HepG2 (cell line): ENCODE measurements at places on chromosomes 3 and 15. TPM values are rescaled to one million over a fixed set of nuclear protein-coding genes. Genes with fewer than 3 reads are reported as not detected.

Gene SKOR1
- polyA plus RNA-seq, result 0.11 and 0.14 TPM in 2 replicates

GRCh38 chr3:194489736-194490612 is 3.2 kb upstream of the ATP13A3 start:
- no peak for DNase-seq

Gene UACA
- polyA plus RNA-seq, result 33.5 and 39.2 TPM in 2 replicates

Gene RLBP1
- 0.07 and 0.22 TPM in 2 replicates for polyA plus RNA-seq

DNA sequence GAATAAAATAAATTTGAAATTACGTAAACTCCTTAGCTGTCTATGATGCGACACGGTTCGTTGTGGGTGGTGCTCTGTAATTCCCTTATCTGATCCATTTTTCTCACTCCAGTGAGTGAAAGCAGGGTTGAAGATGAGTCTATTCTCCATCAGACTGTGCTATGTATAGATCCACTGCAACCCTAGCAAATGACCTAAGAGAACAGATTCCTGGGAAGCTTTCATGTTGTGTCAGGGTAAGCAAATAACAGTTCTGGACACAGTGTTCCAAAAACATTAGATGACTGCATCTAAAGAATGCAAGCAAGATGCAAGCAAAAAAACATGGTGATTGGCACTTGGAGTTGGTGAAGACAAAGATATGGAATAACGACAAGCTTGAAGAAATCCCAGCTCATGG is 239.3 kb downstream of the SLC9A9 start:
- DNase-seq, result no peak

- DNase-seq, result no peak
Measured at GRCh38 chr15:72195101-72195511, 2.5 kb downstream of the GRAMD2A start.

DNA sequence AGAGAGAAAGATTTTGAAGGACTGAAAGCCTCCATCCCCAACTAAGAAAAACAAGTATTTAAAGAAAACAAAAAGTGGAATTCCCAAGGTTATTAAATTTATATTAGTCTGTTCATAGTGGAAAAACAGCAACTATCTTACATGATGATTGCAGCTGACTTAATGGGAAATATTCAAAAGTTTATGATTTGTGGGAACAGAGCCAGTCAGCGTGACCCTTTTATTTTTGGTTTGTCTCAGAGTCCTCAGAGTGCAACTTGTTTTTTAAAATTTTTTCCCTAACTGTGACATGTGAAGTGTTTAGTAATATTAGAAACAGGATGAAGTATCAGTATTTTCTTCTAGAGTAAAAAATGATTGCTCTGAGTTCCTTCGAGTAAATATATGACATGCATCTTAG is 441.9 kb upstream of the MCTP2 start:
- DNase-seq, result no peak

DNA sequence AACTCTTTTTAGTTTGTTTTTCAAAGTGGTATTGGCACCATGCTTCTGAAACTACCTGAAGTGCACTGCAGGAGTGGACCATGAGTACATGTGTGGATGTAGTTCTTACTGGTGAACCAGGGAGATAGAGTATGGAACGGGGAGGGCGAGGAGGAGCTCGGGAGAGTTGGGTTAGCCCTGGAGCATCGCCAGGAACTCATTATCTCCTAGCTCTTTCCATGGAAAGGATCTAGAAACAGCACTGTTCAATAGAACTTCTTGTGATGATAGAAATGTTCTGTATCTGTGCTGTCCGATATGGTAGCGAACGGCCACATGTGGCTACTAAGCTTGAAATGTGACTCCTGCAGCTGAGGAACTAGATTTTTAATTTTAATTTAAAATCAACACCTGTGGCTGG is 47.3 kb downstream of the VGLL4 start:
- DNase-seq, result no peak

Gene ZNF80
- 0.03 TPM in 1 of 2 replicates, not detected in the other for polyA plus RNA-seq

DNA sequence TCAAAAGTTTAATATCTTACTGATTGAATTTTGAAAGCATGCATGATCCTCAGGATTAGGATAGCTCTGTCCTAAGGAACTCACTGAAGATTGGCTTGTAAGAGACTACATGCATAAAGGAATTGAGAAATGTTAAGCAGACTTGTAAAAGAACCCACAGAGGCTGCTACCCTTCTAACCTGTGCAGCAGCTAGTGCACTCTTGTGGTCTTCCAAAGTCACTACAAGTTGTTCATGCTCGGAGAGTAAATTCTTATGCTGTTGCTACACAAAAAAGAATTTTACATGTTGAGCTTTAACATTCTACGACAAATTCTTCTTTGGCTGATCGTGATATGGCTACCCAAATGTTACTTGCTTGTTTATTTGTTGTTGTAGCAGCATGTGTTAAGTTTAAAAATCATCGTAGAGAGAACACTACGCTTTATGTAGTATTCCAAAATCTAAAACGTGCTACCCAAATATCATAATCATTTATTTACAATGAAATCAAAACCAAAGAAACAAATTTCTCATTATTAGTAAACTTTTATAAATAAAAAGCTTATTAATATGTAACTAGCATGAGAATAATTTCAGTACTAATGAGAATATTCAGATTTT is 55.0 kb downstream of the GOLIM4 start:
- DNase-seq, result peak; percentile 49
